ENCODE measurements at places on chromosomes 2 and 18.

DNA sequence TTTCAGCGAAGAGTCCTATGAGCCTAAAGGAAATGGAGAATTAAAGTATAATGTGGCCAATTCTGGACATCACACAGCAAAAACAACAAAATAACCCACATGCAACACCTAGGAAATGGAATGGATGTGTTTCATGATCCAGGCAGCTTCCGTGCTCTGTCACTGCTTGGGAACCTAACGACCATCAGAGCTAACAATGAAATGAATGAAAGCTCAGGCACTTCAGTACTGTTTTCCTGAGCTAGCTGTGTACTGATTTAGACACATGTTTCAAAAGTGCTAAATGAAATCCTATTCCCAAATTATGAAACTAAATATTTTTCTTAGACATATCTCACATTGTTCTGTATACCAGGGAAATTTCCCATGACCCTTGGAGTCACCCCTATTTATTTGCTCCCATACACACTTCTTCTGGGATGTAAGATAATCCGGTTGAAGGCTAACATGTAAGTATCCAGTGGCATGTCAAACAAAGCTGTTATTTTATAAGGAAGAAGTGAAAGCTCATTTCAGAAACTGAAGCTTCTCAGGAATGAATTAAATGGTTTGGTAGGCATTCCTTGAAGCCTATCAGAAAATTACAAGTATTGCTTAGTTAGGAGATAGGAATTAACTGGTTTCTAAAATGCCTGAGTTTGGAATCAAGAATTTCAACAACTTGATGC lies 108.5 kb upstream of the RND3 start:
- no peak for DNase-seq

GRCh38 chr2:63249161-63249560 lies 198.5 kb downstream of the OTX1 start:
- no peak for DNase-seq

DNA sequence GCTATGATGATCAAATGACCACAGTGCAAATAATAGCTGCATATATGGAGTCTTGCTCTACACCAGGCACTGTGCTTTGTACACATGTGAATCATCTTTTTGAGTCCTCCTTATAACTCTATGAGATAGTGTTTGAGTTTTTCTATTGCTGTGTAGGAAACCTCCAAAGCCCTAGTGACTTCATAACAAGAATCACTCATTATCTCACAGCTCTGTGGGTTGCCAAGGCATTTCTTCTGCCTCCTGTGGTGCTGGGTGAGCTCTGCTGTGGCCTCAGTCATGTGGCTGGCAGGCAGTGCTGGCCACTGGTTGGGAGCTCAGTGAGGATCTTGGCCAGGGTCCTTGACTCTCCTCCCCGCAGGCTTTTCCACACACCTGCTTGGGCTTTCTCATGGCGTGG lies 153.4 kb downstream of the CAPN13 start:
- DNase-seq = peak; percentile 46

DNA sequence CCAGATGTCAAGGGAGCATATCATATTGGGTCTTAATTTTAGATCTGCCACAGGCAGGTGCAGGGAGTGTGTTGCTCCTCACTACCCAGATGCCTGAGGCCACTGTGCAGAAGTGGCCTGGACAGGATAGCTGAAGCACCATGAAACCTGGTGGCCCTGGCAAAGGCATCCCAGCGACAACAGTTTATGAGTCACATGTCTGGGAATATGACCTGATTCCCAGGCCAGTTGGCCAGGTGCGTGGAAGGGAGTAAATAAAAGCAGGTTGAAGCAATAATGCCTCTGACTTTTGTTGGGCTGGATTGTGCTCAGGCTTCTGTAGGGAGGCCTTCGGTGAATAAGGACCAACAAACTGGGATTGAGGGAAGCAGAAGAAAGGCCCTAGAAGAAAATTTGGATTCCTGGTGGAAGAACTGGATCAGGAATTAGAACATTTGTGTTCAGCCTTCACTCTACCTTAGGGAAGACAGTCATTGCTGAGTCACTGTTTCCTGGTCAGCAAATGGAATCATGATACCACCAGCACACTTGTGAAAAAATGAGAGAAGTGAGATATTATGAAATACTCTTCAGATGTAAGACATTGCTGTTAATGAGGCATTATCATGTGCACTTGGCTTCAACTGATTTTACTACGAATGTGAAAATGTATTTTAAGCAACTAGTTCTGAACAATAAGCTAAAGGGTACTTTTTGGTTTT lies 78.4 kb upstream of the ZNF516 start:
- no peak for DNase-seq

- no peak for DNase-seq
Observed at GRCh38 chr2:119741868-119742267, 17.9 kb upstream of the PTPN4 start.

- peak; percentile 83 for DNase-seq
Observed at GRCh38 chr2:9473985-9474360, 378 bp upstream of the IAH1 start.

DNA sequence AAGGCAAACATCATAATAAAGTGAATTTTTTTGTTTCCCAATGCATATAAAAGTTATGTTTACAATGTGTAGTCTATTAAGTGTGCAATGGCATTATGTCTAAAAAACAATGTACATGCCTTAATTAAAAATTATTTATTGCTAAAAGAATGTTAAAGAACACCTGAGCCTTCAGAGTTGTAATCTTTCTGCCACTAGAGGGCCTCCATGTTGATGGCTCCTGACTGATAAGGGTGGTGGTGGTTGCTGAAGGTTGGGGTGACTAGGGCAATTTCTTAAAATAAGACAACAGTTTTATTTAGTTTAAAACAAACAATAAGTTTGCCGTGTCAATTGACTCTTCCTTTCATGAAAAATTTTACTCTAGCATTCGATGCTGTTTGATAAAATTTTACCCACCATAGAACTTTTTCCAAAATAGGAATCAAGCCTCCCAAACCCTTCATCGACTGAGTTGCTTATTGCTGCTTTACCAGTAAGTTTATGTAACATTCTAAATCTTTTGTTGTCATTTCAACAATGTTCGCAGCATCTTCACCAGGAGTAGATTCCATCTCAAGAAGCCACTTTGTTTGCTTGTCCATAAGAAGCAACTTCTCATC lies 32.3 kb downstream of the MAP3K2 start:
- no peak for DNase-seq

DNA sequence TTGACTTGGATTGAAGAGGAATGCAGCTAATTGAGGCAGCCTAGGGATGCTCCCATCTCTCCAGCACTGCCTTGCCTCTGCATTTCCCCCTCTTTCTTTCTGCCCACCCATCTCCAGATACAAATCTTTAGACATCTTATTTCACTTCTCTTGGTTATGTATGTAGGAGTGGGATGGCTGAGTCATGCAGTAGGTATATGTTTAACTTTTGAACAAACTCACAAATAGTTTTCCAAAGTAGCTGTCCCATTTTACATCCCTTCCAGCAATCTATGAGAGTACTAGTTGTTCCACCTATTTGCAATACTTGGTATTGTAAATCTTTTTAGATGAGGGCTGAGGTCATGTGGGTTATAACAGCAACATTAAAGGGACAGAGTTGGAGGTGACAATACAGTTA lies 329.9 kb downstream of the DYSF start:
- DNase-seq = no peak

- DNase-seq = peak; percentile 51
Observed at GRCh38 chr2:113203901-113204519, 30.2 kb downstream of the PSD4 start.

DNA sequence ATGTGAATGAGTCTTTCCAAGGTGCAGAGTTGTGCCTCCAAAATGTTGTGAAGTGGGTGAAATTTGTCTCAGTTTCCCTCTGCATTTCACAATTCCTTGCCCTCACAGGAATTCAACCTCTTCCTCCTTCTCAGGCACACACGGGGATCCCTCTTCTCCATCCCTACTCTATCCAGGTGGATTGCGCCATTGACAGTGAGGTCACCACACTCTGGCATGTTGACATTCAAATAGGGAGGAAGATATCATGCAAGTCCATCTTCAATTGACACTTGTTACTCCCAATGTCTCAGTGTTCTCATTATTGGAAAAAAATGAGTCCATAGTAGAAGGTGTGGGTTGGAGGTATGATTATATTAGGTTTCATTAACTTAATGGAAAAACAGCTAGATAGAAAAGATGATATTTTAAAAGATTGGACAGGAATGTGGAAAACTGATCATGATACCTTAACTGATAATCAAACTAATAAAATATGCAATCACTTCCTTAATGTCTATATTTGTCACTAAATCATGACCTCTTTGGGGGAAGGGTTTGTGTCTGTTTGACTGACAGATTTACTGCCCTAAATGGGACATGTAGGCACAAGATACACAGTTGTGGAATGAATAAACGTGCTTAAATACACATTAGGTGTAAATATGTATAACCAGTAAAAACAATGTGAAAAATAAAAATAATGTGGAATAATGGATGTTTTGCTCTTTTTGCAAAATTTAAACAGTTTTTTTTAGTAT lies 213.8 kb upstream of the SLC8A1 start:
- no peak for DNase-seq

GRCh38 chr2:101473911-101474701 lies 806 bp downstream of the RFX8 start:
- DNase-seq = peak; percentile 36

DNA sequence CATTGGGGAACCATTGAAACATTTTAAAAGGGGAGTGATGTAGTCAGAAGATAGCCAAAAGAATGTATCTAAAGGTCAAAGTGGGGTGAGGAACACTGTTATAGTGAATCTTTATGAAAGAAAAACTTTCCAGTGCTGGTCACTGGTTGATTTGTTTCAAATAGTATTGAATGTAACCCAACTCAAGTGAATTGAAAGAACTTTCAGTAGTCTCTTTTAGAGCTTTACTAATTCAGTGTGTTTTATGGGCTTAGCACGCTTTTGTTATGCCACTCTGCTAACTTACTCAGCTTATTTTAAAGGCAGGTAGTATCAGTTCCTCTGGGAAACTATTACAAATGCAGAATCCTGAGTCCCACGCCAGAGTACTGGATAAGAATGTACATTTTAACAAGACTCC lies 57.3 kb downstream of the GTF2A1L start:
- DNase-seq = no peak

GRCh38 chr2:115115135-115115534 lies 672.7 kb downstream of the DPP10 start:
- no peak for DNase-seq

- DNase-seq = no peak
Observed at GRCh38 chr2:68122680-68122964, 35.1 kb upstream of the PNO1 start.

DNA sequence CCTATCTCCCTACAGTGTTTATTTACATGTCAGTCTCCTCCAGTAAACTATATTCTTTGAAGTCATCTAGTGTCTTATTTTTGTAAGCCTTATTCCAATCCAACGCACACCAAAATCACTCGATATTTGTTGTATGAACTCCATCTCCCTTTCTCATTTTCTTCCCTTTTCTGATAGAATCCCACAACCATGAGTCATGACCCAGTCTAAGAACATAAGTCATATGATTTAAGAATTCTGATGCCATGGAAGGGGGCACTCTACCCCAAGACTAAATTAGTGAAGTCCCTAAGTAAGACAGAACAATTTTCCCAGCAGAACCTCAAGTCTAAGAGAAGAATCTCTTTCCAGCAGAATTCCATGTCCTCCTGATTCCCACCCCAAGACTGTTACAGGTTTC lies 5.4 kb downstream of the CHMP3 start:
- DNase-seq = no peak

GRCh38 chr2:172878260-172878659 lies 142.6 kb downstream of the RAPGEF4 start:
- DNase-seq = no peak

DNA sequence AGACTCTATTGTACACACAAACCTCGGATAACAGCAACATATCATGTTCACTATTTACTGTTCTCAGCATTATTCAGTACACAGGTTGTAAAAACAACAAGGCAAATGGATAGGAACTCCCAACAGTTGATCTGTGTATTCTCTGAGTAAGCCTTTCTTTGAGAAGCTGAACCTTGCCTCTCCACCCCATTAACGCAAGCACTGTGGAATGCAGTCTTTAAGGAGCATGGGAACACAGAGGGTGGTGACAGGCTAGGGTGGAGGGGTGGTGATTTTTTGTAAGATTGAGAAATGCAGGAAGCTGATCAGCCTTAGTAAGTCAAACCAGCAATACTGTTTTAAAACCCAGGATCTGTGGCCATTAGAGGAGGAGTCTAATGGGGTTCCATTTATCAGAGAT lies 19.6 kb upstream of the SERPINB11 start:
- DNase-seq = no peak

GRCh38 chr18:13800505-13801259 lies 23.3 kb upstream of the MC5R start:
- peak; percentile 49 for DNase-seq

- no peak for DNase-seq
Observed at GRCh38 chr2:160445673-160446072, 47.9 kb downstream of the RBMS1 start.

DNA sequence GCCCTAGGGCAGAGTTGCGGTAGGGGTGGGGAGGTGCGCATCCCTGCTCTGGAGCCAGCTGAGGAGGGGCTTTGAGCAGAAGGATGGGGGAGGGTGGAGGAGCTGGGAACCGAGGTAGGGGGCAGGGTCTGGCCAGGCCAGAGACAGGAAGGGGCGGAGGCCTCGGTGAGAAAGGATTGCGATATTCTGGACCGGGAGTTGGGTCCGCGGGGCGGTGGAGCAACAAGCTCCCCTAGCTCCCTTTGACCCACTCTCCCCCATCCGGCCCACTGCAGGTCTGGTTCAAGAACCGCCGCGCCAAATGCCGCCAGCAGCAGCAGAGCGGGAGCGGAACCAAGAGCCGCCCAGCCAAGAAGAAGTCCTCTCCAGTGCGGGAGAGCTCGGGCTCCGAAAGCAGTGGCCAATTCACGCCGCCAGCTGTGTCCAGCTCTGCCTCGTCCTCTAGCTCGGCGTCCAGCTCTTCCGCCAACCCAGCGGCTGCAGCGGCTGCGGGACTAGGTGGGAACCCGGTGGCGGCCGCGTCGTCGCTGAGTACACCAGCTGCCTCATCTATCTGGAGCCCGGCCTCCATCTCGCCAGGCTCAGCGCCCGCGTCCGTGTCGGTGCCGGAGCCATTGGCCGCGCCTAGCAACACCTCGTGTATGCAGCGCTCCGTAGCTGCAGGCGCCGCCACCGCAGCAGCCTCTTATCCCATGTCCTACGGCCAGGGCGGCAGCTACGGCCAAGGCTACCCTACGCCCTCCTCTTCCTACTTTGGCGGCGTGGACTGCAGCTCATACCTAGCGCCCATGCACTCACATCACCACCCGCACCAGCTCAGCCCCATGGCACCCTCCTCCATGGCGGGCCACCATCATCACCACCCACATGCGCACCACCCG lies 4.8 kb downstream of the OTX1 start:
- no peak for DNase-seq

- DNase-seq = no peak
Observed at GRCh38 chr18:64407606-64408005, 258.7 kb upstream of the LINC00305 start.

DNA sequence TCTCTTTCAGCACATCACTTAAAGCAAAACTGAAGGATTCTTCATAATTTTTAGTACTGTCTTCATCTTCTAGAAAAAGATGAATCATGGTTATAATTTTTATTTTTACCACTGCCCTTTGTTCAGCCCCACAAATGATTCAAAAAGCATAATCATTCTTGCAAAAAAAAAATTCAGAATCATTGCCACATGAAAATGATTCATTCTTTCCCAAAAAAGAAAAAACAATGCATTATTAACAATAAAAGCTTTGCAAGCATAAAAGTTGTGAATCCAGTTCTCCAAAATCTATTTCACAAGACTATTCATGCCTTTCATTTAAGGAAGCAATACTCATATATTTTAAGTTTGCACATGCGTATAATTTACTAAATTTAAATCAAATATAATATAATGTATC lies 204.8 kb downstream of the RBM43 start:
- no peak for DNase-seq

GRCh38 chr2:158142568-158143332 lies 41.1 kb downstream of the UPP2 start:
- DNase-seq = no peak

- DNase-seq = no peak
Observed at GRCh38 chr18:28511413-28511821, 334.5 kb upstream of the CDH2 start.
